Stomach (tissue), 19 donors: ENCODE measurements at places on chromosomes 3 and 15.

GRCh38 chr15:39752246-39752645 lies 30.4 kb downstream of the FSIP1 start:
- no peak for DNase-seq
- no peaks in the 10 kb centered on the region for H3K4me1 ChIP-seq
- H3K36me3 ChIP-seq: no peaks in the 10 kb centered on the region
- H3K27me3 ChIP-seq: no peaks in the 10 kb centered on the region
- H3K4me3 ChIP-seq: no peak overlapping the region
- H3K27ac ChIP-seq: no peak overlapping the region

GRCh38 chr3:187098923-187099512 lies 40.3 kb downstream of the RPL39L start:
- no peaks in the 10 kb centered on the region for H3K27me3 ChIP-seq
- no peak for DNase-seq
- H3K4me1 ChIP-seq: peaks cover 7% of the 10 kb centered on the region
- H3K36me3 ChIP-seq: no peaks in the 10 kb centered on the region
- H3K27ac ChIP-seq: no peak overlapping the region

DNA sequence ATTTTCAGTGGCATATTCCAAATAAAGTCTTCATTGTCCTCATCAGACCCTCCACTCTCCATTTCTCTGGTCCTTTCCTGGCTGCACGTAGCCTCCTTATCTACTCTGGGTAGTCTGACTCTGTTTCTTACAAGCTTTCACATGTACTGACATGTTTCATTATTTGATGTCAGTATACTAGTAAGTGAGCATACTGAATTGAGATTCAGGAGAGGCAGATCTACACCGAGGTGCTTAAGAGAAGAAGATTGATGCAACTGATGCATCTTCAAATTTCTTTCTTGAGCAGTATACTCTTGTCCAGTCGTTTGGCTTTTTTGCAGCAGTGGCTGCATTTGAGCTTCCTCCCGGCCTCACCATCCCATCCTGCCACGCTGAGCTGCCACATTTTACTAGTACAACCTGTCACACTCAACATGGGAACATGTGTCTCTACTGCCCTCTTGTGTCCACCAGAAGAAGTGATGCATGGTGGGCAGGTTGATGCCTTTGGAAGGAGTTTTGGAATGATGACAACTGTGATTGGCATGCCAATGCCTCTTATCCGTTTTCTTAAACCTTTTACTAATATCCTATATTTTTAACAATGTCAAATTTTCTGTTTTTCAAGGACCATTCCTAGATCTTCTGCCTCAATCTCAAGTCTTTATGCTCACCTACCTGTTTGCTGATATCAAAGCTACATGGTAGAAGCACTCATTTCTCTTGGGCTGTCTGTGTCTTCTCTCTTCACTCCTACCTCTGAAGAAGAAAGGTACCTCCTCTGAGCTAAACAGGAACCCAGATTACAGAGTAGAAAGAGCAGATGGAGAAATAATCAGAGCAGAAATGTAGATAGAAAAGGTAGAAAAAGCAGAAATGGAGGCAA lies 38.7 kb downstream of the GUCA1C start:
- H3K27me3 ChIP-seq: no peaks in the 10 kb centered on the region
- no peak overlapping the region for H3K4me3 ChIP-seq
- H3K36me3 ChIP-seq: no peaks in the 10 kb centered on the region
- H3K27ac ChIP-seq: no peak overlapping the region

GRCh38 chr15:27272427-27272826 lies 301.4 kb downstream of the GABRG3 start:
- no peaks in the 10 kb centered on the region for H3K4me1 ChIP-seq
- H3K27me3 ChIP-seq: no peaks in the 10 kb centered on the region
- no peak for DNase-seq
- no peaks in the 10 kb centered on the region for H3K36me3 ChIP-seq
- H3K4me3 ChIP-seq: no peak overlapping the region
- no peak overlapping the region for H3K27ac ChIP-seq

DNA sequence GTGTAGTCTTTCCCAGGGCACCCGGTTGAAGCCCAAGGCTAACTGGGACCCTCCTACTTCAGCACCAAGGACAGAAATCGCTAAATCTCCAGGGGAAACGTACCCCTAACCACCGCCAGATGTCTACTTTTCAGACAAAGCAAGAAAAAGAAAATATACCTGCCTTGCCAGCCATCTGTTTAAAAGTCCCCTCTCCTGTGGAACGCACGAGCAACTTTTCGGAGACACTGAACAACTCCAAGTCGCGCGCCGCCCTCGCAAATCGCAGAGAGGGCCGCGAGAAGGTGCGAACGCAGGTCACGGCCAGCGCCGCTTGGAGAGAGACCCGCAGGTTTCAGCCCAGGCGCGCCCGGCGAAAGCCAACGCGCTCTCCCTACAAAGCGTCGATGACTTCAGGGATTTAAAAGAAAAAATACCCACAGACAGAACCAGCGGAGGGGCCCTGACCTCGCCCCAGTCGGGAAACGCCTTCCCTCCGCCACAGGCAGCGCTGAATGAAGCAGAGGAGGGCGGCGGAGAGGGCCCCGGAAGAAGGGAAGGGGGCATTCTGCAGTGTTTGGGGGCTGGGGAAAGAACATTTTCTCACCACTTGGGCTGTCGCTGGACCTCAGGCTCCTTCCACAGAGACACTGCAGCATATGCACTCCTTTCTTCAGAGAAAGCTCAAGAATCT lies 213.1 kb downstream of the FGF12 start:
- no peak for DNase-seq
- no peaks in the 10 kb centered on the region for H3K36me3 ChIP-seq
- H3K4me3 ChIP-seq: peak overlapping the region; percentile 46
- H3K27ac ChIP-seq: peak overlapping the region; percentile 58

DNA sequence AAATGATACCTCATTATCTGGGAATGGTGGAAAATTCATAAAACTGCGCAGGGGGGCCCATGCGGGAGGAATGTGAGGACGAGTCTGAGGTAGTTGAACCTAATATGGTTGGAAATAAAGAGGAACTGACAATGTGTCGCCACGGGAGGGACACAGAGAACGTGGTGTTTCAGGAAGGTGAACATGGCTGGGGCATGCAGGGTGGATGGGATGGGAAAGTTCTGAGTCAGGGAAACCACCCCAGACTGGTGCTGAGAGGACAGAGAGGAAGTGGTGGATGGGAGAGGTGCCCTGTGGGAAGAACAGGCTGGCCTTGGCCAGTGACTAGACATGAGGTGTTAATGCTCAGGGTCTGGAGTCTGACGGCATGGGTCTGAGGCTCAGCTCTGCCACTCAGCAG lies 137.1 kb upstream of the WNT5A start:
- no peaks in the 10 kb centered on the region for H3K36me3 ChIP-seq

DNA sequence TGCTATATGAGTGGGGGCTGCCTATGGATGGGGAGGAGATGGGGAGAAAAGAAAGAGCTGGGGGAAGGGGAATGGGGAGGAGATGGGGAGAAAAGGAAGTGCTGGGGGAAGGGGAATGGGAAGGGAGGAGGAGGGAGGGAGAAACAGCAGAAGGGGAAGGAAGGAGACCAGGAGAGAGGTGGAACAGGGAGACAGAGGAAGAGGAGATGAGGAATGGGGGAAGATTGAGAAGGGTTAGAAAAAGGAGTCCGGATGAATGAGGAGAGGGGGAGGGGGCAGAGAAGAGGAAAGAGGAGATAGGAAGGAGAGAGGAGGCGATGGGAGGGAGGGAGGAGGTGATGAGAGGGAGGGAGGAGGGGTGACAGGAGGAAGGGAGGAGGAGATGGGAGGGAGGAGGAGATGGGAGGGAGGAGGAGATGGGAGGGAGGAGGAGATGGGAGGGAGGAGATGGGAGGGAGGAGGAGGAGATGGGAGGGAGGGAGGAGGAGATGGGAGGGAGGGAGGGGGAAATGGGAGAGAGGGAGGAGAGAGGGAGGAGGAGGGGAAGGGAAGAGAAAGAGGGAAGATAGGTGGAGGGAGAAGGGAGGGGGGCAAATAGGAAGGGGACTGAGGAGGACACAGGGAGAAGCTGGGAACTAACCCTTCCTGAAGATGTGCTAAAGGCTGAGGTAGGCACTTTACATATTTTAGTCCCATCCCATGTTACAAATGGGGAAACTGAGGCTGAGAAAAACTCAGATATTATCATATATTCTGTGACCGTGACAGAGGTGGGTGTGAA lies 6.6 kb upstream of the BCL2L10 start:
- no peak overlapping the region for H3K27ac ChIP-seq
- no peaks in the 10 kb centered on the region for H3K36me3 ChIP-seq
- DNase-seq: no peak
- peaks cover 5% of the 10 kb centered on the region for H3K4me1 ChIP-seq
- no peaks in the 10 kb centered on the region for H3K27me3 ChIP-seq
- no peak overlapping the region for H3K4me3 ChIP-seq

- H3K4me3 ChIP-seq: no peak overlapping the region
- no peaks in the 10 kb centered on the region for H3K4me1 ChIP-seq
- no peak overlapping the region for H3K27ac ChIP-seq
- no peaks in the 10 kb centered on the region for H3K36me3 ChIP-seq
These were observed 19.2 kb upstream of the CPOX start for GRCh38 chr3:98612587-98612986.

- peak overlapping the region; percentile 94 for H3K27ac ChIP-seq
- no peaks in the 10 kb centered on the region for H3K36me3 ChIP-seq
- H3K4me1 ChIP-seq: peaks cover 99% of the 10 kb centered on the region
- H3K4me3 ChIP-seq: peak overlapping the region; percentile 19
These were observed 7.0 kb downstream of the GNAI2 start for GRCh38 chr3:50242851-50243542.

- H3K36me3 ChIP-seq: peaks cover 41% of the 10 kb centered on the region
- H3K4me1 ChIP-seq: peaks cover 15% of the 10 kb centered on the region
- H3K27ac ChIP-seq: no peak overlapping the region
These were observed 55.7 kb downstream of the SLC4A7 start for GRCh38 chr3:27428446-27428845.

DNA sequence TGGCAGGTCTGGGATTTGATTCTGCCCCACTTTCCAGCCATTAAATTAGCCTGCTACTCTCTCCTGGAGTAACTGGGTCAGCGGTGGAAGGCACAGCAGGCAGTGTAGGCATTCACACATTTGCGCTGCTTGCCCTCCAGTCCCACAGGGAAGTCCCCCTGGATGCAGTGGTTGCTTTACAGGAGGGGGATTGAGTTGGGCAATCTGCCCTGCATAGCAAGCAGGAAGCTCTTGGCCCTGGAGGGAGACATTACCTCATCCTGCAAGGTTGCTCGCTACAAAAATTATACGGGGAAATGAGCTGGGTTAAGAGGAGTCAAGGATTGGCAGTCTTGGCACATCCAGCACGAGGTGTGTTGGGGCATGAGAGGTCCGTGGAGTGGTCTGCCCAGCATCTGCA lies 14.8 kb downstream of the MCM2 start:
- H3K27me3 ChIP-seq: no peaks in the 10 kb centered on the region
- peaks cover 6% of the 10 kb centered on the region for H3K36me3 ChIP-seq
- H3K4me1 ChIP-seq: no peaks in the 10 kb centered on the region
- no peak overlapping the region for H3K27ac ChIP-seq
- no peak for DNase-seq

GRCh38 chr3:186171521-186171920 lies 62.6 kb upstream of the ETV5 start:
- no peak for DNase-seq
- no peak overlapping the region for H3K27ac ChIP-seq
- H3K27me3 ChIP-seq: no peaks in the 10 kb centered on the region
- H3K36me3 ChIP-seq: no peaks in the 10 kb centered on the region

- H3K27me3 ChIP-seq: no peaks in the 10 kb centered on the region
- peak overlapping the region; percentile 59 for H3K27ac ChIP-seq
- no peak overlapping the region for H3K4me3 ChIP-seq
- peaks cover 95% of the 10 kb centered on the region for H3K4me1 ChIP-seq
These were observed 70.2 kb downstream of the IGF1R start for GRCh38 chr15:98718426-98719136.

DNA sequence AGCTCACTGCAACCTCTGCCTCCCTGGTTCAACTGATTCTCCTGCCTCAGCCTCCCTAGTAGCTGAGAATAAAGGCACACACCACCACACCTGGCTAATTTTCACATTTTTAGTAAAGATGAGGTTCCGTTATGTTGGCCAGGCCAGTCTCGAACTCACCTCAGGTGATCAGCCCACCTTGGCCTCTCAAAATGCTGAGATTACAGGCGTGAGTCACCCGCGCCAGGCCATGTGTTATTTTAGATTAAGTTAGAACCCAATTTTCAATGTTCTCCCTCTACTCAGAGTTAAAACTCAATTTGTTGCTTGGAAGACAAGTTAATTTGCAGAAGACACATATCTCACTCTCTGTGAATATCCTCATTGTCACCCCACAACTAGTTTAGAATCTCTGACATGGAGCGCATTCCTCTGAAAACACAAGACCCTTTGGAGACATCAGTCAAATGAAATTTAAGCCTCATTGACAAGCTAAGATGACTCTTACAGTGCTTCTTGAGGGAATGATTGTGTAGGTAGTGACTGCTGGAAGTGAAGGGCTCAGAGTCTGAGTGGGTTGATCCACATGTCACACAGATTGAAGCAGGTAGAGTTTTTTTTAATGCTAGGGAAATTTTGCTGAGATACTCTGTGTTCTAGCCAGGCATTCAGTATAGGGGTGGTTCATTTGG lies 60.6 kb upstream of the FRMD4B start:
- no peak overlapping the region for H3K4me3 ChIP-seq
- no peaks in the 10 kb centered on the region for H3K4me1 ChIP-seq
- no peak overlapping the region for H3K27ac ChIP-seq
- no peaks in the 10 kb centered on the region for H3K36me3 ChIP-seq
- no peak for DNase-seq

DNA sequence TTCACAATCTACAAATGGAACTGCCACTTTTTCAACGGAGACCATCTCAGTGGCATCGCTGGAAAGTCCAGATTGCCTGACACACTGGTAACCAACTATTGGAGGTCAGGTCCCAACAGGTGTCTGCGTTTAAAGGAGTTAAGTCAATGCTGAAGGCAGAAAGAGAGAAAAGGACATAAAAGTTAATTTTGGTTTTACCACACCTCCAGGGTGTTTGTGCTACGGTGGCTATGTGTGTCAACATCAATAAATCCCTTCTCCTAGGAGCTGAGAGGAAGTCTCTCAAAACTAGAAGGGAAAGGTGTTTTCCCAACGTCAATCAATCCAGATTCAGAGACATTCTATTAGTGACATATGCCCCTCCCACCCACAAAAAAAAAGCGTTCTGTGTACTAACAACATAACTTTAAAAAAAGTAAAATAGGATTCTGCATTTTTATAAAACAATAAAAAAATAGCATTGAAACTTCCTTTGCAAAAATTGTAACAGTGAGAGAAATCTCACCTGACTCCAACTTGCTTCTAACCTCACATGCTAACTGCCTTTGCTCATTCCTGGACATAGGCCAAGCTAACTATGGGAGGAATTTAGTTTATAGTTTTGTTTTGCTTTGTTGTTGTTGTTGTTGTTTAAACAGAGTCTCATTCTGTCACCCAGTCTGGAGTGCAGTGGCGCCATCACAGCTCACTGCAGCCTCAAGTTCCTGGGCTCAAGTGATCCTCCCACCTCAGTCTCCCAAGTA lies 58.7 kb downstream of the GATM start:
- H3K27ac ChIP-seq: no peak overlapping the region
- H3K27me3 ChIP-seq: no peaks in the 10 kb centered on the region
- H3K36me3 ChIP-seq: no peaks in the 10 kb centered on the region
- DNase-seq: no peak
- no peak overlapping the region for H3K4me3 ChIP-seq
- H3K4me1 ChIP-seq: no peaks in the 10 kb centered on the region

- no peaks in the 10 kb centered on the region for H3K4me1 ChIP-seq
- no peak for DNase-seq
- H3K27me3 ChIP-seq: no peaks in the 10 kb centered on the region
- no peak overlapping the region for H3K27ac ChIP-seq
These were observed 9.9 kb downstream of the AP3B2 start for GRCh38 chr15:82699726-82700125.

- H3K36me3 ChIP-seq: no peaks in the 10 kb centered on the region
- no peak for DNase-seq
- H3K27ac ChIP-seq: no peak overlapping the region
These were observed 1071.6 kb downstream of the PLOD2 start for GRCh38 chr3:145089337-145089736.
